OCI-M1 (cell line): ENCODE measurements at places on chromosomes 12 and 14.
A peak's percentile ranks its signal among the peaks of the same experiment; 100 is the strongest.

DNA sequence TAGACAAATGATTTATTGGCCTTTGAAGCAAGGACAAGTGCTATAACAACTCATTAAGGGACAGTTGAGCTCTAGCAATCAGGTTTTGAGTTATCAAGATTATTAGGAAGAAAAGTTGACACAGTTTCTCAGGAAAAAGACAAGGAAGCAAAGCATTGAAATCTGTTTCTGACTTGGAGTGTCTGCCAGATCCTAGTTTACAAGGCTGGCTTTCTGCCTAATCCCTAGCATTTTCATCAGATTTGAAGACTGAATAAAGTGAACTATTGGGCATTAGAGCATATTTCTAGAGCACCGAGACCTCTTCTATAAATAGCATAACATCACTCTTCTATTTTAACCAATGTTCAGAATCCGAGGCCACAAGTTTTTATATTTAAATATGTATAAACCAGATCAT is 7.0 kb downstream of the SYT1 start:
- DNase-seq = no peak

DNA sequence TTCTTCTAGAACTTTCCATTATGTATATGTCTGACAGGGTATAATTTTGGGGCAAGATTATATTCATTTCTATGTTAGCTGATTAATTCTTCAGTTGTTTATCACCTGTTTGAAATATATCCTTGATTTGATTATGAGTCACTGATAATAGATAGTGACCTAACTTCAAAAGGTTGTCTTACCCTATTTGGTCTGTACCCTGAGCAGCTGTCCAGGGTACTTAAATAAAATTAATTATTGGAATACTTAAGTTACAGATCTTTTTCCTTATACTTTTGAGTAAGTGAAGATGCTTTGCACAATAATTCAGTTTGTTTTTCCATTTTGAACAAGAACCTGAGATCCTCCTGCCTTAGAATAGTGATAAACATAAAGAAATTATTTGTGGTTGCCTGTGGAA is 13.2 kb upstream of the NPAS3 start:
- DNase-seq = no peak

GRCh38 chr14:97217111-97217885 is 420.1 kb downstream of the VRK1 start:
- DNase-seq = no peak

GRCh38 chr14:88599761-88600439 is 37.1 kb downstream of the ZC3H14 start:
- DNase-seq = no peak

- DNase-seq = peak; percentile 95
Measured at GRCh38 chr12:82685790-82686167, 927 bp upstream of the TMTC2 start.

GRCh38 chr12:108215458-108215857 is 86.4 kb downstream of the WSCD2 start:
- no peak for DNase-seq

DNA sequence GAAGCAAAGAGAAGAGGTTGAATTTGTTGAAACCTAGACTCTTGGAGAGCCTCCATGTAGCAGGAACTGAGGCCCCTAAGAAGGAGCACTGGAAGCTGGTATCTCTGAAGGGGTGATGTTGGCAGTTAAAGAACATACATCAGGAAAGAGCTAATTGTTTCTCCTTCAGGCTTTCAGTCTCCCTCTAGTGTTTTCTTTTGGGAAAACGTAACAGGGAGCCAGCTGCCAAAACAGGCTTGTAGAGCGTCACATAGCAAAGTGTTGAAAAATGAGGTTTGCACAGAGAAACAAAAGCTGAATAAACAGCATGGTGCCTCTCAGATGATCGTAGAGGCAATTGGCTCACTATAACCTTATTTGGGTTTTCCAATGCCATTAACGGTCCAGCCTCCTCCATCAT is 46.9 kb upstream of the CAND1 start:
- DNase-seq = peak; percentile 18

DNA sequence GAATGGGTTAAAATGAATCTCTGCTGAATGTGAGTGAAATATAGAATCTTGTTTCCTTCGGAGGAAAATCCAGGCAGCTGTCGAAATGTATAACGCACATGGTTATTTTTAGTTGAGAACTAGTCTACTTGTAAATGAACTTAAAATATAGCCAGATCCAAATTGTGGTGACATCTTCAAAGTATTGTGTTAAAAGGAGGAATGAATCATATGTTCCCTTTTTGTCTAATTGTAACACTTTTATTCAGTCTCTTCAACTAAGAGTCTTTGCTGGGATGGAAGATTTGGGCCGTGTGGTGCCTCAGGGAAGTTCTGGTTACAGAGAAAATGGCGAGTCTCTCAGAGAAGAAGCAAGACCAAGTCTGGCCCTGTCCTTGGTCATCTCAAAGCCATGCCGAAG is 82.5 kb downstream of the SLC4A8 start:
- DNase-seq = no peak

DNA sequence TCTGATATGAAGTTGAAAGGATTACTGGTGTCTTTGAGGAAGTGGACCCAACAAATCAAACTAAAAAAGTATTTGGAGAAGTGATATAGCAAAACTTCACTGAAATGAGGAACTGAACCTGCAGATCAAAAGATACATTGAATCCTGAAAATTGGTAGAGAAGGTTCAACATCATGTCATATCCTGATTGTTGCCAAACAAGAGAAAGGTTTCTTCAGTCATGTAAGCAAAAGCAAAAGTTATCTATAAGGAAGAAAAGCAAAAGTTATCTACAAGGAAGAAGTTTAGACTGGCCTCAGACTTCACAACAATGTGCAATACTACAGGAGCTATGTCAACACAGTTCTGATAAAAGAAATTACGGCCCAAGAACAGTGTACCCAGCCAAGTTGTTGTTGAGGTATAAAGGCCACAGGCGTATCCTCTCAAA is 142.7 kb downstream of the RAD51B start:
- peak; percentile 85 for DNase-seq

DNA sequence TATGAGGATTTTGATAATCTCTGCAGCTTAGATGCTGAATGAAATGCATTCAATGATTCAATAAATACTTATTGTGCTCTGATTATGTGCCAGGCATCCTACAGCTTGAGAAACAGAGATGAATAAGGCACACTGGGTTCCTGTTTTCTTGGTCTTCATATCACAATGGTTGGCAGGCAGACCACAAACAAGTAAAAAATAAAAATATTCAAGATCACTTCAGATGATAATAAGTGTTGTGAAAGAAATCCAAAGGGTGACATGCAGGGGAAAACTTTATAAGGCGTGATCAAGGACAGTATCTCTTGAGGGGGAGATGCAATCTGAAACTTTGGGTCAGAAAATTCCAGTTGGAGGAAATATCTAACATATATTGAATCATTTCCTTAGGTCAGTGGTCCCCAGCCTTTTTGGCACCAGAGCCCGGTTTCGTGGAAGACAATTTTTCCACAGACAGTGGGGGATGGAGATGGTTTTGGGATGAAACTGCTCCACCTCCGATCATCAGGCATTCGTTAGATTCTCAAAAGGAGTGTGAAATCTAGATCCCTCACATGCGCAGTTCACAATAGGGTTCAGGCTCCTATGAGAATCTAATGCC is 73.7 kb upstream of the RAP1B start:
- peak; percentile 25 for DNase-seq

- no peak for DNase-seq
Measured at GRCh38 chr14:77044783-77045237, 16.3 kb upstream of the IRF2BPL start.

DNA sequence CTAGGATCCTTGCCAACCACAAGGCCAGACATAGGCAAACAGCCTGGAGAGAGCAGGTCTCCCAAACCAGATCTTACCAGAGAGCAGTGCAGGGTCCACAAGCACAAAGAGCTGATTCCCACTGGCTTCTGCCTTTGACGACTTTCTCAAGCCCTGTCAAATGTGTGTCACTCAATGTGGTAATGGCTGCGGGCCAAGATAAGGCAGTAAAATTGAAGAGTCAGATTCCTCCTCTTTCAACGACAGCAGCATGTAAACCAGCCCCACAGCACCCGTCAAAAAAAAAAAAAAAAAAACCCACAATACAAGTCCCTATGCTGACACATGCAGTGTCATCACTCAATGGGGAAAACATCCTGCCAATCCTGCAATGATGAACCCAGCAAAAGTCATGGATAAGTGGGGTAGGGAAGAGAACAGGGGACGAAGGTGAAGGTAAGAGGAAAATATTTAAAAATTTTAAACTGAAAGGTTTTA is at the start of gene STON2:
Gene STON2 (minus strand): TSS at position 123 of the 477 bp plus-strand sequence. CDS start 1,942 bp downstream, outside the sequence.
- peak; percentile 94 for DNase-seq

DNA sequence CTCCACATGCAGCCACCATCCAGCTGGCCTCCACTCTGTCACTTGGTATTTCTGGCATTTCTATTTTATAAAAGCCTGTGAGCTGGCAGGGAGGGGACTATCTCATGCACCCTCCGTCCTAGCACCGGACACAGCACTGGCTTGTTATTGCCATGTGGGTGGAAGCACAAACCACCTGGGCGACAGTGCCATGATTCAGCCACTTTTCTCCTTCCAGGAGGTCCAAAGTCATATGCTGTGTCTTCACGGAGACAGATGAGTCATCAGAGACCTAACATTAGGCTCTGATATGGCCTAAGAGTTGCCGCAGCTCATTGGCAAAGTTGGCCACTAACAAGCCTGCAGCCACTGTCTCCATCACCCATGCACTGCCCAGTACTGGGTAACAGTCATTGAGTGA is 1123.0 kb downstream of the VRK1 start:
- DNase-seq = no peak
